Activated effector memory CD4-positive, alpha-beta T cell treated with anti-CD3 and anti-CD28 coated beads, Interleukin-2, amount 50 U/mL, for 16 hours (primary cell): ENCODE measurements at places on chromosomes 13 and 19.

DNA sequence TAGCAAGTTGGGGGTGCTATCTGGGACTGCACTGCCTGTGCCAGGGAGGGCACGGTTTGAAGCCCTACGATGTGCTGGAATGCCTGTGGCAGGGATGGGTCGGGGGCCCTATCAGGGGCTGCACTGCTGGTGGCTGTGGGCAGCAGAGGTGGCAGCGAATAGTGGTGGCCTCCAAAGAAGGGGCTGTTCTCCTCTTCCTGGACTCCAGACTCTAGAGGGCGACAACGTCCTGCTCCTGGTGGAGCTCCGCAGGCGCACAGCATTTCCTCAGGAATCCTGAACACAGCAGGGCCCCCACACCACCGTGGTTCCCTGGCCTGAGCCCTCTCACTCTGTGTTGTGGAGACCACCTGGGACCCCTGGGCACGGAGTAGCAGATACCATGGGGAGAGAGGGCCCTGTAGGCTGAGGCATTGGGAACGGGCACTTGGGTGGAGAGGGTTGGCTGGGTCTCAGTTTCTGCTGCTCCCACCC lies 145.6 kb downstream of the TNFRSF19 start:
- no peak for DNase-seq

- peak; percentile 81 for DNase-seq
Observed at GRCh38 chr19:23394511-23394910, 760 bp downstream of the ZNF91 start.

DNA sequence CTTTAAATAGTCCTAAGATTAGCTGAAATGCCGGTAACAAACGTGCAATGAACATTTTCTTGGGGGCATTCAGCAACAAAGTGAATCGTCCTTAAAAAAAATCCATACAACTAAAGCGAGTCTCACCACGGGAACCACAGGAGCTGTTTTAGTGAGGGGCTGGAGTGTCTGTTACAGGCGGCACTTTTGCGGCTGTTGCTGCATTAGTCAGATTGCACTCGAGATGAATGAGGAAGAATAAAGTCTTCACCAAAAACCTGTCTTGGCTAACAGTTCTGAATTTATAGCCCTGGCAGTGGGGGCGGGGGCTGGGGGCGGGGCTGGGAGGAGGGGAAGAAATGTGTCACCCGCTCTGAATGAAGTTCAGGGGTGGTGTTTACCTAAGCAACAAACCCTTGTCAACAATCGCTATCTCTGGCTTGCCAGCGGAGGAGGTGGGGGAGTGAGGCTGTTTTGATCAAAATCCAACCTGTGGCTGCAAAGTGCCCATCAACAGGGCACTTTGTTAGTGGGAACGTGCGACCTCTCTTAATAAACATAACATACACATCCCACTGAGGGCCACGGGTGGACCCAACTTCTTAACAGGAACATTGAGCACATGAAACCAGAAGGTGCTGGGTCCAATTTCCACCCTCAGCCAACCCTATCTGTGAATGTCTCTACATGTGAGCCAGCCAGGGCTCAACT lies 44.5 kb downstream of the RFX2 start:
- peak; percentile 83 for DNase-seq

- DNase-seq, result peak; percentile 79
Observed at GRCh38 chr13:27379694-27380641, 44.5 kb upstream of the GTF3A start.

GRCh38 chr19:55353803-55354697 lies 469 bp downstream of the COX6B2 start:
- peak; percentile 86 for DNase-seq

DNA sequence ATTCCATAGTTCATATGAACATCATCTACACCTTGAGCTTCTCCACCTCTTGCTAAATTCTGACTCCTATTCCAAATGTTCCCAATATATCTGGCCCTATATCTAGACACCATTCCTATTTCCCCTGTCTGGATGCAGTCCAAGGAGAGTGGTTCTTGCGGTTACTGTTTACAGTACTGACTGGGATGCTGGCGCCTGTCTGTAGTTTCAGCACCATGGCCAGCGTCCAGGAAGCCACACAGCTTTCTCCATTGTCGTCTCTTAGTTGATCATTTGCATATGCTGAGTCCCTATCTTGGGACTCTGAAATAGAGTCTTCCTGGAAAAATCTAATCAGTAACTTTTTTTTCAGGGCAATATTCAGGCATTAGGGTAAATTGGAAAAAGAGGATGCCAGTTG lies 14.9 kb downstream of the LAIR2 start:
- DNase-seq, result peak; percentile 77

DNA sequence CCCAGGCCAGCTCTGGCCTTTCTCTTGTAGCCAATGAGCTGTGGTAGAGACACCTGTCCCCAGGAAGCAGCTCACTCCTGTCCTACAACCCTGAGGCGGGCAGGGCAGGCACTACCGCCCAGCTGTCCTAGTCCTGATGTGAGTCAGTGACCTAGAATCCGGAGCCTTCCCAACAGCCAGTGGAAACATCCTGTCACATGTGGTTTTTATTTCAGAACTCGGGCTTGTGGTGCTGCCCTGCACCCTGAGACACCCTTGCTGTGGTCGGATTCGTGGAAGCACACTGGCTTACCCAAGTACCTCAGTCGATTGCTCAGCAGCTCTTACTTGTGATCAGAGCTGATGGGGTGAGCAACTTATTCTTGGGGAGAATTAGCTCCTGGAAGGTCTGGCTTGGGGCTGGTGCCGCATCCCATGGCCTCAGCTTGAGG lies 83.6 kb upstream of the ARHGEF7 start:
- DNase-seq, result peak; percentile 67

GRCh38 chr19:41325947-41326706 lies 16.2 kb downstream of the CCDC97 start:
- DNase-seq, result no peak

DNA sequence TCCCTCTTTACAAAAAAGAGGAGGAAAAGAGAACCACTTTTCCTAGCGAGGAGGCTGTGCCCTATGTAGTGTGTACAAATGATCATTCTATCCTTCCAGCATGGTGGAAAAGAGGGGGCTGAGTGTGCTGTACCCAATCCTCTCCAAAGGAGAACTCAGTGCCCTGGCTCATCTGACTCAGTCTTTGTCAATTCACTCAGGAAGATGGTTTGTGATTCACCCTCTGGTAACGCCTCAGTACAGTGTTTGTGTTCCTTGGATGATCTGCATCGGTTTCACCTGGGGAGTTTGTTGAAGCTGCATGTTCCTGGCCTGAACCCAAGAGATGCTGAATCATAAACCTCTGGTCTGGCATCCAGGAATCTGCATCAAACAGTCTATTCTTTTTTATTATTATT lies 18.3 kb upstream of the ENOX1 start:
- no peak for DNase-seq

DNA sequence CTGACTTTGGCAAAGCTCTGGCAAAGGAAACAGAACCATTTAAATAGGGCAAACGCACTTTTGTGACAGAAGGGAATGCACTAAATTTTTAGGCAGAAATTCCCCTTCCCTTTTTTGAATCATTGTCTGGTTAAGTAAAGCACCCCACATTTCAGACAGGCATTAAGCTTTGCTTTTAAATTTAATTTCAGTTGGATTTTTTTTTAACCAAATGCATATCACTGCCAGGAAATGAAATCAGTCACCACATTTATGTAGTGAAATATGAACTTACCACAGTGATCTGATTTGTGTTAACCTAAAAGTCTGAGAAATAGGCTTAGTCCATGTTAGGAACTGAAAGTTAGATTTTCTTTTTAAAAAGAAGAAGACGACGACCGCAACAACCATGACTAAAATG lies 10.8 kb downstream of the GPR183 start:
- no peak for DNase-seq

- no peak for DNase-seq
Observed at GRCh38 chr13:65342541-65343337, 1887.4 kb downstream of the PCDH9 start.

DNA sequence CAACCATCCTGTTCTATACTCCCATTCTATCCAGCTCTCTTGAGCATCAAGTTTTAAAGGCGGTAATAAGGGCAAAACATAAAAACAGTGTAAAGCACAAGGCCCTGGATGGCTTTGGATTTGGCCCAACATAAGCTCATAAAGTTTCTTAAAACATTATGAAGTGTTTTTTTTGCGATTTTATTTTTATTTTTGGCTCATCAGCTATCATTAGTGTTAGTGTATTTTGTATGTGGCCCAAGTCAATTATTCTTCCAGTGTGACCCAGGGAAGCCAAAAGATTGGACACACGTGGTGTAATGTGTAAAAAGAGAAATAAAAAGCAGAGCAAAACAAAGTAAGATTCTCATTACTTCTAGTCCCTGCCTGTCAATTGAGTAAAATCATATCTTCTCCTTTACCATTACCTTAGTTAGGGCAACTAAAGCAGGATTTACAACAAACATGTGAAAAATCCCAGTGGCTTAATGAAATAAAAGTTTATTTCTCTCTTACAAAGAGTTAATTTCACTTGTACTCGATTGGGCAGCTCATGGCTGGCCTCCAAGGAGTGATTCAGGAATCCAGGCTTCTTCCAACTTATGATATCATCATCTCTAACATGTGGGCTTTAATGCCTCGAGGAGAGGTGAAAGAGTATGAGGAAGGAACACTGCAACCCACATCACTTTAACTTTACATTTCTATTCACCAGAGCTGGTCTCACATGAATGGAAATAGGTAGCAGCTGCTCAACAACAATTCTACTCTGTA lies 725.2 kb upstream of the SLITRK1 start:
- no peak for DNase-seq

- no peak for DNase-seq
Observed at GRCh38 chr13:40228990-40229389, 437.5 kb downstream of the FOXO1 start.

GRCh38 chr19:39941615-39942365 lies 7.4 kb upstream of the FCGBP start:
- DNase-seq, result peak; percentile 78

DNA sequence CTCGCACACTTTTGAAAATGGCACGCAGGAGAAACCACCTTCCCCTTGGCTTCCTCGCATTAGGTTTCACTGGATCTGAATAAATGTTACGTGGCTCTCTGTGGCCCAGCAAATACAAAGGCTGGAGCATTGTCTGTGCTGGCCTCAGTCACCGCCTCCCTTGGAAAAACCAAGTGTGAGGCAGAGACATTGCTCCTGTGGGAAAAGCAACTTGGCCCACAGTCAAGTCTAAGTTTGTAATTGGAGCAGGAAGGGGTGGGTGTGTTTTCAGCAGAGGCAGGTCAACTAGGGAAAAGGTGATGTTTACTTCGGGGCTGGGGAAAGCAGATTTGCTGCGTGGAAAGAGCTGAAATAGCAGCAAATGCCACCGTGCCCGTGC lies 101.6 kb downstream of the IRS2 start:
- DNase-seq, result no peak

- no peak for DNase-seq
Observed at GRCh38 chr19:30330266-30330665, 41.9 kb upstream of the ZNF536 start.

DNA sequence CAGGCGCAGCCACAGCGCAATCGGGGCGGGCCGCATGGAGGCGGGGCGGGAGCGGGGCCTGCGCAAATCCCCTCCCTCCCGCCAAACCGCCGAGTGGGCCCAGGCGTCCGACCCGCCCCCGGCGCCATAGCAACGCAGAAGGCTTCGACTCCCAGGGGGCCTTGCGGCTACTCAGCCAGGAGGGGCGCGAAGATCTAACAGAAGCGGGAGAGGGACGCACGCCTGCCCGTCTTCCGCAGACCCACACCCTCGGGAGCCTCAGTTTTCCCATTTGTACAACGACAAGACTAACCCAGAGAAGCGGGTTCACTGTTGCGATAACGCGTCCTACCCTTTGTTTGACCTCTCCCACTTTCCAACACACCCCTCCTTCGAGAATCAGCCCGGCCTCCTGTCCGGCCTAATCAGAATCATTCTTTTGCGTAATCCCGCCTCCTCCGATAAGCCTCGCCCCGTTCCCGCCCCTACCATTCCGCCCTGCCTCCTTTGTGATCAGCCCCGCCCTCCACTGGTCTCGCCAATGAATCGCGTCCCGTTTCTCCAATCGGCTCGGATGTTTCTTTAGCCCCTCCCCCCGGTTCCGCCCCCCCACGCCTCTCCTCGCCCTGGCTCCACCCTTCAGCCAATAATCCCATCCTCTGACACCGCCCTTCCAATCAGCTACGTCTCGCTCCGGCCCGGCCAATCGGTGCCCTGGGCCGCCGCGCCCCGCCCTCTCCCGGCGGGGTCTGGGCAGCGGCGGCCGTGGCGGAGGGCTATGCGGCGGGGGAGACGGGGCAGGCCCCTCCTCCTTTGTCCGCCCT lies at the start of gene PCSK4:
Gene PCSK4, minus strand, starts transcription at position 40 of the 803 bp plus-strand sequence. Its CDS starts 4 bp downstream, at position 36.
- DNase-seq, result peak; percentile 98

- DNase-seq, result no peak
Observed at GRCh38 chr13:76635232-76636230, 250.7 kb downstream of the KCTD12 start.

DNA sequence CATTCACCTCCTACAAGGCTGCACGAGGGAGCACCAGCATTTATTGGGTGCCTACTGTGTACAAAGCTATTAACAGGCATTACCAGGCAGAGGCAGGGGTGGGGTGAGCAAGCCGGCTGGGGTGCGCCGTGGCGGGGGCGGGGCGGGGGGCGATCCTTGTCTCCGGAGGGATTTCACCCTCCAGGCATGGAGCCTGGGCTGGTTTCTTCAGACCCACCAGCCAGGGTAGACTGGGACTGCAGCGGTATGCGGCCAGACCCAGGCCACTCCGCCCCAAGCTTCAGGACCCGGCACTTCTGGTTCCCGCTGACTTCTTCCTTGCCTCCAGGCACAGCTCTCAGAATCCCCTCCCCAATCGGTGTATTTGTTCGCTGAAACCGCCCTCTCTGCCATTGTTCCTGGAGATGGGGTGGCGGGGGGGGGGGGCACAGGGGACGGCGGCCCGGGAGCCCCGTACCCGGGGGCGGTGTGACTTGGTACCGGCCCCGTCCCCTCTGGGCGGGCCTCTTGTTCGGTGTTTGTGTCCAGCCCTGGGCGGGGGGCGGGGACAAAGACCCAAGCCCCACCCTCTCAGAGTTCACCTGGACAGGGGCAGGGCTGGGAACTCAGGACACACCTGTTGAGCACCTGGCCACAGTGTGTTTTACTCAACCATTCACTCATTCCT lies 14.4 kb downstream of the TJP3 start:
- DNase-seq, result no peak
